ENCODE measurements at places on chromosomes 4 and X.

- no peak for DNase-seq
These were observed 81.8 kb upstream of the NDP start for GRCh38 chrX:44054863-44055601.

- no peak for DNase-seq
These were observed 16.2 kb upstream of the S100G start for GRCh38 chrX:16633754-16634153.

DNA sequence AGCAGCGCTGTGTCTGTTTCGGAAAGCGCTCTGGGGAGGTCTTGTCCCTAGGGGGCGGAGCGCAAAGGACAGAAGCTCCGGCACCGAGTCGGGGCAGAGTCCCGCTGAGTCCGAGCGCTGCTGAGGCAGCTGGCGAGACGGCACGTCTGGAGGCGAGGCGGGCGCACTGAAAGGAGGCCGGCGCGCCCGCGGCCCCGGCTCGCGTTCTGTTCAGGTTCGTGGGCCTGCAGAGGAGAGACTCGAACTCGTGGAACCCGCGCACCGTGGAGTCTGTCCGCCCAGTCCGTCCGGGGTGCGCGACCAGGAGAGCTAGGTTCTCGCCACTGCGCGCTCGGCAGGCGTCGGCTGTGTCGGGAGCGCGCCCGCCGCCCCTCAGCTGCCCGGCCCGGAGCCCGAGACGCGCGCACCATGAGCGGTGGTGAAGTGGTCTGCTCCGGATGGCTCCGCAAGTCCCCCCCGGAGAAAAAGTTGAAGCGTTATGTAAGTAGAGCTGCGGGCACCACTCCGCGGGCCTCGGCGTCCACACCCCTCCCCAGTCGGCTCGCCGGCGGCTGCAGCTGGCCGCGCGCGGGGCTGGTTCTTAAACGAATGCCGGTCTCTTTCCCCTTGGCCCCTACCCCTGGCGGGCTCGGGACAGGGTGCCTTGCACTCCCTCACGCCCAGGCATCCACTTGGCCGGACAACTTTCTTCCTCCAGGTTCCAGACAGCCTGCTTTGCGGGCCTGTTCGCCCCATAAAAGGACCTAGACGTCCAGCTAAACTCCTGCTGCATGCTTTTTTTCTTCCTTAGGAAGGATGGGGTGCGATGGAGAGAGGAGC, at the start of gene GAB1:
Gene GAB1, plus strand, starts transcription at position 96 of the 819 bp plus-strand sequence. Its CDS starts 313 bp downstream, at position 409.
- peak; percentile 20 for DNase-seq

- peak; percentile 19 for DNase-seq
These were observed 565 bp upstream of the ZNF41 start for GRCh38 chrX:47483306-47484268.

DNA sequence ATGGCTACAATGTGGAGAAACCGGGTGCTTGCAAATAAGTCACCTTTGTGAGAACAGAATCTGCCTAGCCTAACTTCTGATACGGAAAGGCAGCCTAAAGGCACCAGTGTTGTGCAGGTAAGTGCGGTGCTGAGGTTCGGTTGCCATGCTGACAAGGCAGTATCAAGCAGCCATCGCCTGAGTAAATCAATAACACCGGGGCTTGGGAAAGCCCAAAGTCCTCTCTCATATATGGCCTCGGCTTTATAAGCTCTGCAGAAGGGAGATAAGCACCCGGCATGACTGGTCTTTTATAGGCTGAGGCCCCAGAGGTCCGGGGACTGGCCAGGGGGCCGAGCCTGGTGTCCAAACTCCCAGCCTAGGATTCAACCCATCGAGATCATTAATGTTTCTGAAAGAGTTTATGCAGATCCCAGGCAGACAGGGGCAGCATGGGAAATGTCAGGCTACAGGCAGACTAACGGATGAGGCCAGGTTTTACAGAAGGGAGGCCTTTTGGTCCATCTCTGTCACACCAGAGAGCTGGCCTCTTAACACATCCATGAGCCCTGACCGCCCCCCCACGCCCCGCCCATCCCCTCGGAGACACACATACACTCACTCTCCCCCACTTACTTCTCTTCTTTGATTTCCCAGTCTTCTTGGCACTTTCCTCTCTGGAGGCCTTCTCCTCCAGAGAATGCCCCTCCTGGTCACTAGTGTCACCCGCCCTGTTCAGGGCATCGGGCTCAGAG, 38.5 kb downstream of the ELF4 start:
- DNase-seq = no peak

DNA sequence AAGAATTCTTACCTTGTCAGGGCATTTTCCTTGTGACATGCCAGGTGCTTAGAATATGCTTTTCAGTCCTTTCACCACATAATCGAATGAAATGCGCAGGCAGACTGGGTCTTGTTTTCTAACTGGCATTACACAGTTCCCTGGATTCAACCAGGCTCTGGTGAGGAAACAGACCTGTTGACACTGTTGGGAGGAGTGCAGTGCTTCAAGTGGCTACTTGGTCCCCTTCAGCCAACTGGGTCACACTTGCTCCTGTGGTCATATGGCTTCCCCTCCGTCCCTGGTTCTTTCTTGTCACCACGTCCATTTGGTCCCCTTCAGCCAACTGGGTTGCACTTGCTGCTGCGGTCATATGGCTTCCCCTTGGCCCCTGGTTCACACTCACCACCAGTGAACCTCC, 9.7 kb downstream of the SMIM20 start:
- no peak for DNase-seq

DNA sequence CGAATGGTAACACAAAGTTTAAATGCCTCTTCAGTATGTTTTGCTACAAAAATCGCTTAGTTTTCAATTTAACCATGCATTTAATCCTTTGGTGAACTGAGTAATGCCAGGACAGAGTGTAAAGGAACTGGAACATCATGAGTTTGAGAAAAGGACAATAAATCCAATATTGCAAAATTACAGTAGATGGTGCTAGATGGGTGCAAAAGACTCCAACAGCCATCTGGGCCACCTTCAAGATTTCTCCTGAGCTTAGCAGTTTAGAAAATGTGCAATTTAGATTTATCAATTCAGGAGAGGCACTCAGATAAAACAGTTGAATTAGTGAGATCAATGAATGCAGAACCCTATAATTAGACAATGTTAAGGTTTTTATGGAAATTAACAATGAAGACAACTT, 33.2 kb upstream of the MID1IP1 start:
- no peak for DNase-seq

DNA sequence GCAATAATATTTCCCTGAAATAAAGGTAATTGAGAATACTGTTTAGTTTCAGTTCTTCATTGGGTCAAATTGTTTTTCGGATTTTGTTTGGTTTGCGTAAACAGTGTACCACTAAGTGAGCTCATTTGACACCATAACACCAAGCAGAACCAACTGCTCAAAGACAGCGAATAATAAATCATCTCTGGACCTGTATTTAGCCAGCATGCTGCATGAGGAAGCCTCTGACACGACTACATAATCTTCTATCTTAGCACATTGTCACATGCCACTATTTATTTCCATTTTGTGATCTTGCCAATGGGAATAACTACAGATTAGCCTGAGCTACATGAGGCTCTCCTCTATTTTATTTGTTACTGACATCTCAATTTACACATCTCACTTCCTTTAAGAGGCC, 12.1 kb upstream of the PRKG2 start:
- no peak for DNase-seq

- DNase-seq = peak; percentile 35
These were observed at the start of gene C4orf36 for GRCh38 chr4:86891762-86892635. C4orf36 (minus strand) TSS chr4:86892422; CDS start chr4:86891520, 902 bp downstream.

GRCh38 chr4:10810411-10810810, 125.8 kb upstream of the CLNK start:
- no peak for DNase-seq

DNA sequence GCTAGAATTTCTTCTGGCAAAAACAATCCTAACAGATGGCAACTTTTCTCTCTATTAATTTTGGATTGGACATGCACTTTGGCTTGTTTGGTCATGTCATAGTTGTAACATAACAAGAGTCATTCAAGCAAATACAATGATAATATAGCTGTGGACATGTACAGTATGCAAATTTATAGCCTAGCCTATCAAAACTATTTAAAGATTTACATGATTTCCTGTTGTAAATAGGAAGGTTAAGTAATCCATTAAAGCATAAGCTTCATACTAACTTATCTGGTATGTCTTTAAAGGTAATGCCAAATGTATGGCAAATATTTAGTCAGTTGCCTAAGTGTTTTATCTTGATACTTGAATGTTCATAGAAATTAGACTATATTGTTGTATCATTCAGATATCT, 45.3 kb downstream of the RPA4 start:
- no peak for DNase-seq

- no peak for DNase-seq
These were observed 15.2 kb downstream of the ETDC start for GRCh38 chrX:135324463-135324862.

DNA sequence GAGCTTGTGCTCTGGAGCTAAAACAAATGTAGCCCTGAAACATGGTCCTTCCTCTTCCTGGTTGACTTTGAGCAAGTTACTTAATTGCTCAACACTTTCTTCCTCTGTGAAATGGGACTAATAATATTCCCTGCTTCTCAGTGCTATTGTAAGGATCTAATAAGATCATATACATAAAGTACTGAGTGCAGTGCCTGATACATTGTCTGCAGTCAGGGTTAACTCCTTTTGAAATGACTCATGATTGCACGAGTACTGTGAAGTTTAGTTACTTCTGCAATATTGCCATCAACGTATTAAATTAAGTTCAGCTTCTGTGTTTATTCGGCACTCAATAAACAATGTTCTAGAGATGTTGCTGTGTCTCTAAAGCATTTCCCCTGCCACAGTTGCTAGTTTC, 91.8 kb upstream of the HPRT1 start:
- no peak for DNase-seq
